Natural killer cell treated with Interleukin-12 subunit alpha and Interleukin-12 subunit beta and Interleukin-15 and Interleukin-18, amount 100 ng/mL, for 72 hours (primary cell): ENCODE measurements at places on chromosomes 1 and 21. TPM values are rescaled to one million over a fixed set of nuclear protein-coding genes. Genes with fewer than 3 reads are reported as not detected.

- no peaks in the 10 kb centered on the region for H3K27me3 ChIP-seq
- H3K4me1 ChIP-seq, result no peaks in the 10 kb centered on the region
- no peak overlapping the region for H3K4me3 ChIP-seq
- no peak for DNase-seq
- H3K27ac ChIP-seq, result no peak overlapping the region
- peaks cover 4% of the 10 kb centered on the region for H3K36me3 ChIP-seq
Observed at GRCh38 chr1:106876384-106876783, 180.1 kb upstream of the PRMT6 start.

DNA sequence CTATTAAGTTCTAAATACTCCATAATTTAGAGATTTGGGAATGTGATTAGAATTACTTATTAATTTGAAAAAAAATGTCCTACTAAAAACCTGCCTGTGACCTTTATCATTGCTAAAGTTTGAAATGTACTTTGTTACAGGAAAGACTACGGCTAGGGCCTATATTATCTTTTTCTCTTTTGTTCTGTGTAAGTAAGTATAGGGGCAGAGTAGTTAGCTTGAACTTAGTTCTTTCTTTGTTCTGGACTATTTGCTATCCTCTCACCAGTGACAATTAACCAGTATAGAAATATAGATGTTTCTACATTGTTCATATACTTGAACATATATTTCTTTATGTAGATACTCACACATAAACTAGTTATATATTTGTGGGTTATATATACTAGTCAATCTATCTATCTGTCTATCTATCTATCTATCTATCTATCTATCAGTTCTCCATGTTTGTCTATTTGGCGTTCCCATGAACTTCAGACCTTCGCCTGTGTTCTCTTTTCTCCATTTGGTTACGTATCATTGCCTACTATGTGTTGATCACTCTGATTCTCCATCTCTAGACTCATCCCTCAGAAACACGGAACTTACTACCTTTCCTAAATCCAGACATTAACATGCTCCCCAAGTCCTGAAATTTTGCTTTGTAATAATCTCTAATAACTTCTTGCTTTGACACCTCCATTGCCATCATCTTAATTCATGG is 3.3 kb downstream of the PTPRC start:
- peak overlapping the region; percentile 91 for H3K4me3 ChIP-seq
- no peak for DNase-seq
- peaks cover 40% of the 10 kb centered on the region for H3K36me3 ChIP-seq
- H3K27me3 ChIP-seq, result no peaks in the 10 kb centered on the region
- peak overlapping the region; percentile 90 for H3K27ac ChIP-seq

KCNK2 gene
- not detected for total RNA-seq

LCE1C gene
- total RNA-seq, result not detected

TCEANC2 gene
- 9.3 TPM for total RNA-seq

RXFP4 gene
- total RNA-seq, result not detected

- H3K4me1 ChIP-seq, result no peaks in the 10 kb centered on the region
- H3K36me3 ChIP-seq, result no peaks in the 10 kb centered on the region
- no peak for DNase-seq
- H3K27ac ChIP-seq, result no peak overlapping the region
- no peak overlapping the region for H3K4me3 ChIP-seq
Observed at GRCh38 chr1:165073185-165074007, 283.1 kb downstream of the LMX1A start.

TOE1 gene
- total RNA-seq, result 43.6 TPM

DNA sequence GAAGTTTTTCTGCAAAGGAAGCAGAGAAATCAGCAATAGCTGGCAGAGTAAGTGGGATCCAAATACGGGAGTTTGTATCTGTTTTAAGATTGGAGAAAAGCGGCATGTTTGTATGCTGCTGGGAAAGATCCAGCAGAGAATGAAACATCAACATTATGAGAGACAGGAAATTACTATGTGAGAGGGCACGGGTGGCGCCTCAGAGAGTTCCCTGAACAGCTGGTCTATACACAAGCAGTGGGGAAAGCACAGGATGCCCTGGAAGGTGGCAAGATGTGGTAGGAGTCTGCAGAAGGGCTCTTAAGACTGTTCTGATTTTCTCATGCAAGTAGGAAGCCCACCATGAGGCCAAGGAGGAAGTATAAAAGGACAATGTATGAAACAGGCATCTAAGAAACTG is 130.4 kb downstream of the RERE start:
- H3K36me3 ChIP-seq, result no peaks in the 10 kb centered on the region
- no peak overlapping the region for H3K27ac ChIP-seq
- no peaks in the 10 kb centered on the region for H3K27me3 ChIP-seq
- H3K4me1 ChIP-seq, result peaks cover 13% of the 10 kb centered on the region

DNA sequence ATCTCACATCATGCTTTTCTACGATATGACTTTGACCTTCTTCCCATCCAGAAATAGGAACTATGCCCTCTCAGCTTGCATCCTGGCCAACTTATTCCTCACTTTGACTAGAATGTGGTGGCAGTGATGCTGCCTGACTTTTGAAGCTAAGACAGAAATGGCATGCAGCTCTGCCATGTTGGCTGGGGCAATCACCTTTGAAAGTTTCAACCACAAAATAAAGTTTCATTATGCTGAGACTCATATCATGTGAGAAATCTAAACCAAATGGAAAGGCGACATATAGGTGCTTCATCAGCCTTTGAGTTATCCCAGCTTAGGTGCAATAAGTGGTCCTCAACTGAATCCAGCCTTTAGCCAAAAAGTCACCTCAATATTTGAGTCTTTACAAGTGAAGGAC is 370.0 kb upstream of the CHRM3 start:
- no peak overlapping the region for H3K4me3 ChIP-seq
- H3K27me3 ChIP-seq, result no peaks in the 10 kb centered on the region
- no peaks in the 10 kb centered on the region for H3K4me1 ChIP-seq
- no peaks in the 10 kb centered on the region for H3K36me3 ChIP-seq
- H3K27ac ChIP-seq, result no peak overlapping the region
- no peak for DNase-seq

SELP gene
- not detected for total RNA-seq

DNA sequence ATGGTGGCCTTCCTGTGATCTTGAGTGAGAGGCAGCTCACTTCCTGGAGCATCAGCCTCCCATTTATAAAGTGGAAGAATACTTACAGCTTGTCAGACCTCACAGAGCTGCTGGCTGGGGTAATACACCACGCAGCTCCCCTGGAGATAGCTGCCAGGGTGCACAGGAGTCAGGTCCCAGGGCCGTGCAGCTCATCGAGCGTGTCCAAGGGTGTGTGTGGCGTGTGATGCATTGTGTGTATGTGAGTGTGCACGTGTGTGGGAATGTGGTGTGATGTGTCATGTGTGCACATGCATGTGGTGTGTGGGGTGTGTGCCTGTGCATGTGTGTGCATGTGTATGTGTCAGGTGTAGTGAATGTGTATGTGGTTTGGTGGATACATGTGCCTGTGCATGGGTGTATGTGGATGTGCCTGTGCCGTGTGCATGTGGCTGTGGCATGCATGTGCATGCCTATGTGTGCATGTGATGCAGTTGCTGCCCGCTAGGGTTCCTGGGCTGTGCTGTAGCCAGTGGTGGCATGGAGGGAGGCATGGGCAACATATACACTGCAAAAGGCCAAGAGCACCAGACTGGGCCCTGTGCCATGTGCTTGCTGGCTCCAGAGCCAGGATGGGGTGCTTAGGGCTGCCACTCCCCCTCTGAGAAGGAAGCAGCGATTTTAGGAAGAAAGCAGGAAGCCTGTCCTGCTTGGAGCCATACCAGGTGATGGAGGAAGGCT is 24.6 kb downstream of the WNT3A start:
- no peak overlapping the region for H3K4me3 ChIP-seq
- H3K27me3 ChIP-seq, result peaks cover 22% of the 10 kb centered on the region
- H3K4me1 ChIP-seq, result no peaks in the 10 kb centered on the region
- H3K27ac ChIP-seq, result no peak overlapping the region
- H3K36me3 ChIP-seq, result no peaks in the 10 kb centered on the region

KRTAP13-2 gene
- not detected for total RNA-seq

DNA sequence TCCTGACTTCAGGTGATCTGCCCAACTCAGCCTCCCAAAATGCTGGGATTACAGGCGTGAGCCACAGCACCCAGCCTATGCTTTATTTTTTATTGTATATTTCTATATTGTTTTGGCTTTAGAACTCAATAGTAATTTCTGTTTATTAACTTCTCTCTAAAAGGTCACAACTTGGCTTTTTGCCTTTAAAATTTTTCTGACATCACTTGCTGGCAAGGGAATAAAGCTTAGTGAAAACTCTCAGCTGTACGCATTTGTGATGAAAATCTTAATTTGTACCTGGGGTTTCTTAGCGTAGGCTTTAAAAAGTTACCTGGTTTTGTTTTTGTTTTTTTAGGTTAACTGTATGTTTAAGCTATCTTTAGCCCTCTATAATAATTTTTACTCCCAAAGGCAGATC is 36.2 kb downstream of the B3GALNT2 start:
- H3K4me3 ChIP-seq, result no peak overlapping the region
- no peaks in the 10 kb centered on the region for H3K4me1 ChIP-seq
- no peak overlapping the region for H3K27ac ChIP-seq
- no peak for DNase-seq
- H3K27me3 ChIP-seq, result no peaks in the 10 kb centered on the region
- no peaks in the 10 kb centered on the region for H3K36me3 ChIP-seq

GRCh38 chr1:242842094-242842493 is 317.6 kb upstream of the PLD5 start:
- H3K27me3 ChIP-seq, result no peaks in the 10 kb centered on the region
- DNase-seq, result no peak
- no peaks in the 10 kb centered on the region for H3K36me3 ChIP-seq
- no peak overlapping the region for H3K4me3 ChIP-seq

- peaks cover 3% of the 10 kb centered on the region for H3K4me1 ChIP-seq
- peaks cover under 1% of the 10 kb centered on the region for H3K36me3 ChIP-seq
- H3K27me3 ChIP-seq, result no peaks in the 10 kb centered on the region
- H3K27ac ChIP-seq, result no peak overlapping the region
- H3K4me3 ChIP-seq, result no peak overlapping the region
Observed at GRCh38 chr1:35442734-35443133, 114.5 kb downstream of the KIAA0319L start.

TRIM45 gene
- total RNA-seq, result 0.86 TPM

DNA sequence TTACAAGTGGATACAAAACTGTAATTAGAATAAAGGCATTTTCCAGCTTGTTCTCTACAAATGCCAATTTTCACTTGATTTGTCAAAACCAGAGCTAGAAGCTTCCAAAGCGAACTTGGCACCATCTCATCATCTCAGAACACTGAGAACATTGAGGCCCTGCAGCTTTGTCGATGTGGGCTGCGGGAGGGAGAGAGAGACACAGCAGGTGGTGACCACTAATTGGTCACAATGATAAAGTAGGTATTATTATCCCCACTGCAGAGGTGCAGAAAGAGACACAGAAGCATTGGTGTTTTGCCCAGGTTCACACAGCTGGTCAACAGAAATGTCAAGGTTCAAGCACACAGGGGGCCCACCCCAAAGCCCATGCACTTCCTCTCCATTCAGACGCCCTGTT is 72.2 kb upstream of the KRTAP19-8 start:
- H3K4me3 ChIP-seq, result no peak overlapping the region
- H3K4me1 ChIP-seq, result no peaks in the 10 kb centered on the region
- no peak overlapping the region for H3K27ac ChIP-seq
- H3K36me3 ChIP-seq, result no peaks in the 10 kb centered on the region
- no peaks in the 10 kb centered on the region for H3K27me3 ChIP-seq

ANKRD34A gene
- total RNA-seq, result 1.6 TPM

GRCh38 chr1:178650934-178651511 is 74.0 kb upstream of the RALGPS2 start:
- no peak for DNase-seq
- H3K27me3 ChIP-seq, result peaks cover 17% of the 10 kb centered on the region
- no peak overlapping the region for H3K4me3 ChIP-seq
- no peak overlapping the region for H3K27ac ChIP-seq
- H3K36me3 ChIP-seq, result no peaks in the 10 kb centered on the region

DNA sequence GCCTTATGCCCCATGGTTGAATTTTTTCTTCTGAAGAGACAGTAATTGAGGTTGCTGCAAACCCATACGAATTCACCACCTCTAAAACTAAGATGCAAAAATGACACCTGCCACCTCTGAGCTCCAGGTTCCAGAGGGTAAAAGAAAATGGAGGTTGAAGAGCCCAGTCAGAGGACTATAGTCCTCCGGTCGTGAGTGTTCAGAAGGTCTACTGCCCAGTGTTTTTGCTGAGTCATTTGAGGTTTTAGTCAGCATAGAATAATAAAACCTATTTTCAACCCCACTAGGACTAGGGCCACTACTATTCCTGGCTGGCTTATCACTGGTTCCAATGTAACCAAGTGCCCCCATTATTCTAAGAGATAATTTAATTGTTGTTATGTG is 12.9 kb upstream of the SLAMF7 start:
- H3K4me3 ChIP-seq, result no peak overlapping the region
- peaks cover 25% of the 10 kb centered on the region for H3K4me1 ChIP-seq
- no peak overlapping the region for H3K27ac ChIP-seq
- no peaks in the 10 kb centered on the region for H3K36me3 ChIP-seq
- no peak for DNase-seq

DNA sequence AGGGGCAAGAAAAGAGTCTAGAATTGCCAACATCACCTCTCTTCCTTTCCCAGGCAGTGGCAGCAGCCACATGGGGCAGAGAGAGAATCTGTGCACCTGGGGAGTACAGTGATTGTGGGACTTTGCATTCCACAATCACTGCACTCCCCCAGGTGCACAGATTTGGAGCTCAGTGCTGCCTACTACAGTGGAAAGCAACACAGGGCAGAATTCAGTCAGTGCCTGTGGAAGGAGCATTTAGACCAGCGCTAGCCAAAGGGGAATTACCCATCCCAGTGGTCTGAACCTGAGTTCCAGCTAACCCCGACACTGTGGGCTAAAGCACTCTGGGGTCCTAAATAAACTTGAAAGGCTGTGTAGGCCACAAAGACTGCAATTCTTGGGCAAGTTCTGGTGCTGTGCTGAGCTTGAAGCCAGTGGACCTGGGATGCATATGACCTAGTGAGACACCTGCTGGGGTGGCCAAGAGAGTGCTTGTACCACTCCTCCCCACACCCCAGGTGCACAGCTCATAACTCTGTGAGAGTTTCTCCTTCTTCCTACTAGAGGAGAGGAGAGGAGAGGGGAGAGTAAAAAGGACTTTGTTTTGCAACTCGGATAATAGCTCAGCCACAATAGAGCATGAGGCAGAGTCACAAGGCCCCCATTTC is 50.3 kb downstream of the NUP210L start:
- H3K36me3 ChIP-seq, result no peaks in the 10 kb centered on the region
- H3K27ac ChIP-seq, result no peak overlapping the region
- no peaks in the 10 kb centered on the region for H3K27me3 ChIP-seq
- H3K4me3 ChIP-seq, result no peak overlapping the region

GRCh38 chr1:99704356-99704816 is 58.5 kb downstream of the PALMD start:
- H3K27me3 ChIP-seq, result peaks cover 3% of the 10 kb centered on the region
- peak overlapping the region; percentile 18 for H3K4me3 ChIP-seq
- H3K27ac ChIP-seq, result no peak overlapping the region

LCE1D gene
- total RNA-seq, result not detected
